Vagina (tissue), 2 donors: ENCODE measurements at places on chromosomes 16 and 17. TPM values are rescaled to one million over a fixed set of nuclear protein-coding genes. Genes with fewer than 3 reads are reported as not detected.

Gene MT1A
- 110 TPM for total RNA-seq

Gene SLC38A8
- not detected for total RNA-seq

Gene PRRT2
- total RNA-seq = 20.4 TPM

Gene MXRA7
- 114 TPM for total RNA-seq

Gene TEKT5
- not detected for total RNA-seq

Gene KDM6B
- 12.5 TPM for total RNA-seq
